RPMI8226 (cell line): ENCODE measurements at places on chromosomes 6 and 20.

DNA sequence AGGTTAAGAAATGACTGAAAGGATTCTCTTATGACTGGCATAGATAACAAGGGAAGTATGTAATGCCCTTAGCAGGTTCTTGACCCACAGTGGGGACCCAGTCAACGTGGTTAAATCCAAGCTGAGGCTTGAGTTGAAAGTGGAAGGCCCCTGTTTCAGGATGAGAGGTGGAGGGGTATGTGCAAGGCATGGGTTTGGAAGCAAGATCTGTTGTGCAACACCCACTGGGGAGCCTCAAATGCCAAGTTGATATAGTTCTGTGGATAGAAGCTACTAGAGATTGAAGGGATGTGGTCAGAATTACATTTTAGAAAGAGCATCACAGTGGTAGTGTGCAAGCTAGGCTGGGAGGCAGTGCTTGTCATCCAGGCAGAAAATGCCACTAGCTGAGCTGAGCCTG is 5.1 kb downstream of the PABPC1L start:
- DNase-seq: no peak

DNA sequence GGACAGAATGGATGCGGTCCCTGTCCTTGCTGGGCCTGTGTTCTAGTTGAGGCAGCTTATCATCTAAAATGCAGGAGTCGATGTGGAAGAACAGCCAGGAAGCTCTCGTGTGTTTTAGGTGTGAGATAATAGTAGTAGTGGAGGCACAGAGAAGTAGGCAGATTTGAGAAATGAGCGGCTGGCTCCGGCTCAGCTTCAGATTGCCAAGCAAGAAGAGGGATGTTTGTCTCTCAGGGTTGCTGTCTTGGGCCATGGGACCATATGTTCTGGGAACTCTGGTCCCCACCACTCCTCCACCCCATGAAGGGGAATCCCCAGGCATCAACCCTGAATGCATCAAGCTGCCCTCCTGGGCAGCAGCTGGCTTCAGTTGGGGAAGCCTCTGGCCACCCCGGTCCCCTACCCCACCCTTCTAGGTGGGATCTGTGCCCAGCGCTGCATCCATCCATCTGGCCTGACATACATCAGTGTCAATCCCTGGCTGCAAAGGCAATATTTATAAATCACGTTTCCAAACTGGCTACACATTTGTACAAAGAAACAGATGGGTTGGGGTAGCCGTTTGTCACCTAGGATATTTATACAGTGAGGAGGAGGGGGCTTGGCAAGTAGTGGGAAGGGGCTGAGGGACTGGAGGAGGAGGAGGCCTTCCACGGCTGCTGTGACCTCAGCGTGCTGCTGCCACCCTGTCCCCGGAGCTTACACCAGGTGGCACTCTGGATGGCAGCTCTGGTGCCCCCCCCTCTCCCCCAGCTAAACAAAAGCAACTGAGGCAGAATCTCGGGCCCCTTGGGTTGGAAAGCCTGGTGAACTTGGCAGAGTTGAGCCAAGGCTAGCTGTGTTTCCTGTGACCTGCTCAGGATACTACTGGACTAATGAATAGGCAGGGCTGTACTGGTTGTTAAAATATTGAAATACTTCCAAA is 64.4 kb downstream of the CD40 start:
- DNase-seq: no peak

DNA sequence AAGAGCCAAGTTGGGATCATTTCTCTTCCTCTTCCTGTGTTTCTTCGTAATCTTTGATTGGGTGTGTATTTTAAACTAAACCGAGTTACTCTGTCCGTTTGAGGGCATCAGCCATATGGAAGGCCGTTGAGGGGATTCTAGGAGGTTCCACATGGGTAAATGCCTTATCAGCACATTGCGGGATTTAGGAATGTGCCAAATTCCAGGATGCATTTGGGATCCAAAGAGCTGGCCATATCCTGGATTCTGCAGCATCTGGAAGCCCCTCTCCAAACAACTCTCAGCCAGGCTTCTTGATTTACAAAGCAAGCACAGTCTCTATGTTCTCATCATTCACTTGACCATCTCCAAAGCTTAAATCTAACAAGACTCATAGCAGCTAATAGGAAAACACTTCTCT is 67.6 kb upstream of the RIN2 start:
- no peak for DNase-seq

DNA sequence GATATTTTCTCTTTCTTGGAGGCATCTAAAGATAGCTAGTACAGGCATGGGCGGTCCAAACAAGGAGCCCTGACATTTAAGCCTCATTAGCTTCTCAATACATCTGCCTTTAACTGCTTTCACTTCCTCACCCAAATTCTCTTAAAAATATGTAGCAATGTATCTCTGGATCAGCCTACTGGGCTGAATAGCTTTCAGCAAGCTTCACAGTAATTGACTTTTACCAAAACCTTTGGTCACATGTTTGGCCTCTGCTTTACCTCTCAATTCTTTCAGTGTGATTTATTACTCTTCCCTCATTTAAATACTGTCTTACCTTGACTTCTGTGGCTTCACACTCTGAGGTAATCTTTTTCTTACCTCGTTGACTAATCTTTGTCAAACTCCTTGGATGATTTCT is 1618.1 kb downstream of the GRIK2 start:
- peak; percentile 19 for DNase-seq

DNA sequence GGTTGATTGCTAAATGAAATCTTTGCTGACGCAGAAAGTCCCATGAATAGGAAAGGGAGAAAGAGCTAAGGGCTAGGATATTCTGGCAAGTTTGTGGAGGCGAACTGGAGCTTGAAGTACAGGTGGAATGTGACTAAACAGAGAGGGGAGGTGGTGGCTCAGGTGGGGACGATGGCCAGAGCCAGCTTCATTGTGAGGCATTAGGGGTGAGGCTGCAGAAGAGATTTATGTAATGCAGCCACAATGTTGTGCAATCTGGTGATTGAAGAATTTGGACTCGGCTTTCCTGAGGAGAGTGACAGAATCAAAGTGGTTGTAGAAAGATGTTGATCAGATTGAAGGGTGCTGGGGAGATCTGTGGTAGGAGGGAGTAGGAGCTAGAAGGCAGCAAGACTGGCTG is 42.9 kb upstream of the SPACA1 start:
- no peak for DNase-seq
